ENCODE measurements at places on chromosomes 12 and 14. TPM values are rescaled to one million over a fixed set of nuclear protein-coding genes. Genes with fewer than 3 reads are reported as not detected.
A peak's percentile ranks its signal among the peaks of the same experiment; 100 is the strongest.

Gene STRN3
- 48.2 TPM for total RNA-seq

Gene IL26
- not detected for total RNA-seq

- peaks cover 9% of the 10 kb centered on the region for H3K4me1 ChIP-seq
- no peaks in the 10 kb centered on the region for H3K27me3 ChIP-seq
- H3K4me3 ChIP-seq = no peak overlapping the region
- no peaks in the 10 kb centered on the region for H3K36me3 ChIP-seq
Measured at GRCh38 chr14:77106666-77107065, 8.6 kb downstream of the CIPC start.

DNA sequence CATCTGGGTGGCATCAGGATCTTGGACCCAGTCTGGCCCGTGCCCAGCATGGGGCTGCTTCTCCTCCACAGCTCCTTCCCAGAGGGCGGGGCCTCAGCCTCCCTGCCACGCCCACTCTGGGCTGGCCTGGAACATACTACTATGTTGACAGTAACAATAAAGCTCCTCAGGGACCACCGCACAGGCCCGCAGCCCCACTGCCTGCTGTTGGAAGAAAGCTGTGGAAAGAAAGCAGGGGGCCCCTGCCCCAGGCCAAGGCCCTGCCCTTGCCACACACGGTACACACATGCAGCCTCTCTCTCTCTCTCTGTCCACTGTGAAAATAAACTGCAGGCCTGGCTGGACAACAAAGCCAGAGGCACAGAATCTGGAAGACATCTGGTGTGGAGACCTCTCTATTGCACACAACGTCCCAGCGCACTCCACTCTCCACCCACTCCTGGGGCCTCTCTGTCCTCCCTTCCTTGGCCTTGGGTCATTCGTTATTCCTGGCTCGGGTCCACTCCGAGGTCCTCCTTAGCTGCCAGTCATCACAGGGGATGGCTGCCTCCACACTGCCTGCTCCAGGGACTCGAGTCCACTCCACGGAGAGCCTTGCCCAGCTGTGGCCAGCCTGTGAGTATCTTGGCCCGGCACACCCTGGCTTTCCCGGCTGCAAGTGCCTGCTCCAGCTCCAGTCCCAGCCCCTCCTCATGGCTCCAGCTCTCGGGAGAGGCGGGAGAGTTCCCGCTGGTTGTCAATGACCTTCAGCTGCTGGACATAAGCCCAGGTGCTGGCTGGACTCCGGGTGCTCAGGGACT is 11.8 kb upstream of the ENDOU start:
- no peaks in the 10 kb centered on the region for H3K36me3 ChIP-seq
- peak overlapping the region; percentile 8 for H3K4me3 ChIP-seq
- H3K4me1 ChIP-seq = peaks cover 9% of the 10 kb centered on the region
- peak; percentile 89 for DNase-seq
- H3K27me3 ChIP-seq = no peaks in the 10 kb centered on the region

GRCh38 chr14:58243790-58244555 is 670 bp upstream of the PSMA3 start:
- H3K27ac ChIP-seq = peak overlapping the region; percentile 98
- no peak for DNase-seq
- peak overlapping the region; percentile 96 for H3K4me3 ChIP-seq
